ENCODE measurements at places on chromosomes 11 and 22. TPM values are rescaled to one million over a fixed set of nuclear protein-coding genes. Genes with fewer than 3 reads are reported as not detected.
A peak's percentile ranks its signal among the peaks of the same experiment; 100 is the strongest.

Gene OR51I1
- 1.1 TPM for total RNA-seq

Gene GSTT2B
- 5.7 TPM for total RNA-seq

Gene LINC01488
- total RNA-seq = not detected

Gene YAP1
- 155 TPM for total RNA-seq

Gene VSIG10L2
- total RNA-seq = not detected

Gene GAB4
- total RNA-seq = 1.5 TPM

Gene MMP11
- total RNA-seq = 12.1 TPM

Gene GGT1
- 7.4 TPM for total RNA-seq

Gene SLC17A6
- 0.31 TPM for total RNA-seq

Gene ZNF280B
- 5.7 TPM for total RNA-seq

DNA sequence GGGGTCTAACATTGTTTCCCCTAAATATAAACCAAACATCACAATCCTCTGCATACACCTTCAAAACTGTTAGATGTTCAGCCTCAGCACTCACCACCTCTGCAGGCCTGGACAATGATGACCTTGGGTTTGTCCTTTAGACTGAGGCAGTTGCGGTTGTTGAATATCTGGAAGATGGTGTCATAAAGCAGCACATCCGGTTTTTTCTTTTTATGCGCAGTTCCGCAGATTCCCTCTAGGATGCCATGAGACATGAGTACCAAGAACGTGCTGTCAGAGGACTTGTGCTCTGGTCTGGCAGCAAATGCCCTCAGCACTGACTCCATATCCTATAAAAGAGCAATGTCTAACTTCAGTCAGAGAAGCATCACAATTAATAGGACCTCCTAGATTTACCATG, 22.8 kb downstream of the CASP5 start:
- DNase-seq = peak; percentile 50
- H3K27me3 ChIP-seq = no peaks in the 10 kb centered on the region
- H3K36me3 ChIP-seq = no peaks in the 10 kb centered on the region
- no peaks in the 10 kb centered on the region for H3K4me1 ChIP-seq
- no peak overlapping the region for H3K4me3 ChIP-seq

- no peaks in the 10 kb centered on the region for H3K4me1 ChIP-seq
- peaks cover 6% of the 10 kb centered on the region for H3K36me3 ChIP-seq
- H3K27me3 ChIP-seq = no peaks in the 10 kb centered on the region
- no peak for DNase-seq
- no peak overlapping the region for H3K4me3 ChIP-seq
- no peak overlapping the region for H3K27ac ChIP-seq
Observed at GRCh38 chr22:49086606-49087157, 741.0 kb downstream of the BRD1 start.

DNA sequence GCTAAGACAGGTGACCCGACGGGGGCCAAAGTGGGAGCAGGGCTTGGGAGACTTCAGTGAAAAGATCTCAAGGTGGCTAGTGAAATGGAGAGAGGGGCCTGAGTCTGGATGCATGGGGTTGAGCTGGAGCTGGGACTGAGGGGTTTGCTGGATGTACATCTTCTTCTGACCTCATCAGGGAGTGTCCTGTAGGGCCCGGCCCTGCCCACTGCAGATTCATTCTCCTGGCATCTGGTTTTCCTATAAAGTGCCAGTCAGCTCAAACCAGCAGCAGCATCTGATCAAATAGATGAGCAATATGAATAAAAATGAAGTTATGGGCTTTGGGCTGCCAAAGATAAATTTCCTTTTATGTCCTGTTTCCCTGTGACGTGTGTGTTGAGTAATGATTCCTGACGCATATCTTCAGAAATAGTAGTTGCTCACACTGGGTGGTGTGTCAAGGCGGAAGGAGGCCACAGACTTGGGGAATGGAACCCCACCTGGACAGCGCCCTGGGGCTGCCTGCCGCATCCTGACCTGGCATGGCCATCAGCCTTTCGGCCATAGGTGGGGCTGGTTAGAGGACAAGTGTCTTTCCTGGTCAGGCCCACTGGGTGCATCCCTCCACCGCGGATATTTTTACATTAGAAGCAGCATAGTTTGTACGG, 135.4 kb downstream of the OSBP2 start:
- no peaks in the 10 kb centered on the region for H3K36me3 ChIP-seq
- H3K4me3 ChIP-seq = no peak overlapping the region
- no peak for DNase-seq
- H3K27me3 ChIP-seq = no peaks in the 10 kb centered on the region
- H3K4me1 ChIP-seq = 0 out of 2 replicates have a peak, but pooled peaks cover 5% of the 10 kb centered on the region
- no peak overlapping the region for H3K27ac ChIP-seq

GRCh38 chr22:44620129-44620840, 81.7 kb upstream of the PRR5 start:
- peak overlapping the region; percentile 36 for H3K4me3 ChIP-seq
- H3K4me1 ChIP-seq = no peaks in the 10 kb centered on the region
- H3K27ac ChIP-seq = no peak overlapping the region
- no peaks in the 10 kb centered on the region for H3K36me3 ChIP-seq
- peaks cover 4% of the 10 kb centered on the region for H3K27me3 ChIP-seq

DNA sequence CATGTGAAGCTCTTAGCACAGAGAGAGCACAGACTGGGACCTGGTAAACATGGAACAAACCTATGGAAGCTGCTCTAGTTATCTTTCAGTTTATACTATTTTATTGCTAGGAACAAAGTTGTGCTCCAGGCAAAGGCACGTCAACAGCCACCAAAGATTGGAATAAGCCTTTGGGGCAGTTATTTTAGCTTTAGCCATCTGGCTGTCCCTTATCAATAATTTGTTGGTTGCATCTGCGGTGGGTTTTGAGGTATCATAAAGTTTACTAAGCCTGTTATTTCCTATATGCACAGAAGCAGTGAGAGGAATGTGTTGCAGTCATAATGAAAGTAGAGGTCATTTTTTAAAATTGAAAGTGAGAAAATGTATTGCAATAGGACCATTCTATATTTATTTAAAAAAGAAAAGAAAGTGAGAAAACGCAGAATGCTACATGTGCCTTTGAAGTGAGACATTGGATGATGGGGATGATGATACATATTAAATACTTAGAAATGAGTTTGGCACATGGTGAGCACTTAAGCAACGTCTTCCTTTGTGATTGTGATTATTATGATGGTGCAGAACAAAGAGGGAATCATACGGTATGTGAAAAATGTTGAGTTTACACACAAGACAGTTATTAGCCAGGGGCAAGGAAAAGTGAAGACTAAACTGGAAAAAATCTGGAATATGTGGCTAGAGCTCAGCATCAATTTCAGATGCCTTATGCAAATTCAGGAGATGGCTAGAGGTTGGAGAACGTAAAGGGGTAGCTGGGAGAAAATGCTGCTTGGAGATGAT, 58.3 kb downstream of the PRR5L start:
- no peak overlapping the region for H3K27ac ChIP-seq
- no peaks in the 10 kb centered on the region for H3K4me1 ChIP-seq
- no peak for DNase-seq
- no peak overlapping the region for H3K4me3 ChIP-seq
- H3K27me3 ChIP-seq = no peaks in the 10 kb centered on the region

DNA sequence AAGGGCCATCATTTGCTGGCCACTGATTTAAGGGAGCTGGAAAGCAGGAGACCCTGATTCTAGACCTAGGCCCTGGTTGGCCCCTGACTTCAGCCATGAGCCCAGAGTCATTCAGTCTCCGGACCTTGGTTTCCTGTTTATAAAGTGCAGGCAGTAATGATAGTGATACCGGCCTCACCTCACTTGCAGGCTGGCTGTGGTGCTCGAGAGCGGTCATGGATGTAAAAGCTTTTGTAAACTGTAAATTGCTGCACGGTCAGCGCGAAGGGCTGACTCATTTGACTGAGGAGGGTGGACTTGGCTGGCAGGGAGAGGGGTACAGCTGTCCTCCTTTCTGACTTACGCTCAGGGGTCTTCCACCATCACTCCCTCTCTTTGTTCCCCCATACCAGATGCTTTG, 37.4 kb downstream of the FBLN1 start:
- H3K27me3 ChIP-seq = no peaks in the 10 kb centered on the region
- no peaks in the 10 kb centered on the region for H3K4me1 ChIP-seq
- H3K4me3 ChIP-seq = no peak overlapping the region
- H3K36me3 ChIP-seq = peaks cover 17% of the 10 kb centered on the region

- no peak for DNase-seq
- no peaks in the 10 kb centered on the region for H3K36me3 ChIP-seq
- H3K27ac ChIP-seq = no peak overlapping the region
- no peaks in the 10 kb centered on the region for H3K4me1 ChIP-seq
Observed at GRCh38 chr11:122337704-122338103, 221.7 kb upstream of the BLID start.

DNA sequence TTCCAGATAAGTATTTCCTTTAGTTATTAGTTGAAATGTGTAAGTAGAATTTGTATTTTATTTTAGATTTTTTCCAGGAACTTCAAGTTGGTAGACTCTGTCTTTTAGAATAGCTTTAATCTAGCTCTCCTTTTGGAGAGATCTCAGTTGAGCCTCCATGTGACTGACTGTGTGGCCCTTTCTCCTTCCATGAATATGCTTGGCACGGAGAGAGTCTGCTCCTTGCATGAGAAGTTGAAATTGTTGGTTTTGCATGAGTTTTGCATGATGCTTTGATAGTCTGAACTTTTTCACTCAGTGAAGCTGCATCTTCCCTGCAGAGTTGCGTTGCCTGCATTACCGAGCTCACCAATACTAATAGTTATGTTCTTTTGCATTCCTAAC, 32.8 kb upstream of the CTTN start:
- no peaks in the 10 kb centered on the region for H3K4me1 ChIP-seq
- H3K4me3 ChIP-seq = no peak overlapping the region
- H3K27ac ChIP-seq = no peak overlapping the region
- no peak for DNase-seq

DNA sequence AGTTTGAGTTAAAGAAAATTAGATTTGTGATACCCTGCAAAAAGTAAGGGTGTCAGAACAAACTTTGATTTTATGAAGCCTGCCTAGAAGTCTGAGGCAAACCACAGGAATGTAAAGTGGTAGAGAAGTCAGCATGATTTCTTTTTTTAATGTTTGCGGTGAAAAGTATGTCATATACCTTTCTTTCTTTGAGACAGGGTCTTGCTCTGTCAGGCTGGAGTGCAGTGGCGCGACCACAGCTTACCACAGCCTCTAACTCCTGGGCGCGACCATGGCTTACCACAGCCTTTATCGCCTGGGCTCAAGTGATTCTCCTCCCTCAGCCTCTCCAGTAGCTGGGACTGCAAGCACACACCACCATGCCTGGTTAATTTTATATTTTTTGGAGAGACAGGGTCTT, 4.7 kb downstream of the API5 start:
- H3K27me3 ChIP-seq = no peaks in the 10 kb centered on the region
- H3K36me3 ChIP-seq = peaks cover 11% of the 10 kb centered on the region
- H3K27ac ChIP-seq = no peak overlapping the region
- H3K4me1 ChIP-seq = peaks cover 8% of the 10 kb centered on the region
- no peak overlapping the region for H3K4me3 ChIP-seq
- no peak for DNase-seq

DNA sequence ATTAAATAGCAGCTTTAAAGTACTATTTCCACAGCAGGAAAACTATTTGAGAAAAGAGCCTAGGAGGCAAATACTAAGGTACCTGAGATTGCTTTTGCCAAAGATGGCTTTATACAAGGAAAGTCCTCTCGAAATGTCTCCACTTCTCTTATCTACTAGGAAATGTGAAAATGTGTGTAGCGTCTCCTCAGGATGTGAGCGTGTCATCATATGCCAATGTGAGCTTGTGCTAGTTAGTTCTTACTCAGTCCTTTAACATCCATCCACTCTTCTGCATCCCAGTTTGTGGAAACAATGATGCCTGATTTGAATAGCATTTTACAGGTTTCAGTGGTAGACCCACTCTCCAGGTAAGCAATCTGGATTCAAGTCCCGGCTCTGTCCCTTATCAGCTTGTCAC, 421.0 kb downstream of the DYNC2H1 start:
- no peak for DNase-seq
- H3K4me1 ChIP-seq = no peaks in the 10 kb centered on the region
- no peaks in the 10 kb centered on the region for H3K36me3 ChIP-seq
- no peaks in the 10 kb centered on the region for H3K27me3 ChIP-seq

- H3K4me1 ChIP-seq = no peaks in the 10 kb centered on the region
- no peak overlapping the region for H3K27ac ChIP-seq
- no peaks in the 10 kb centered on the region for H3K36me3 ChIP-seq
Observed at GRCh38 chr11:58465690-58466089, 23.7 kb upstream of the OR5B12 start.

DNA sequence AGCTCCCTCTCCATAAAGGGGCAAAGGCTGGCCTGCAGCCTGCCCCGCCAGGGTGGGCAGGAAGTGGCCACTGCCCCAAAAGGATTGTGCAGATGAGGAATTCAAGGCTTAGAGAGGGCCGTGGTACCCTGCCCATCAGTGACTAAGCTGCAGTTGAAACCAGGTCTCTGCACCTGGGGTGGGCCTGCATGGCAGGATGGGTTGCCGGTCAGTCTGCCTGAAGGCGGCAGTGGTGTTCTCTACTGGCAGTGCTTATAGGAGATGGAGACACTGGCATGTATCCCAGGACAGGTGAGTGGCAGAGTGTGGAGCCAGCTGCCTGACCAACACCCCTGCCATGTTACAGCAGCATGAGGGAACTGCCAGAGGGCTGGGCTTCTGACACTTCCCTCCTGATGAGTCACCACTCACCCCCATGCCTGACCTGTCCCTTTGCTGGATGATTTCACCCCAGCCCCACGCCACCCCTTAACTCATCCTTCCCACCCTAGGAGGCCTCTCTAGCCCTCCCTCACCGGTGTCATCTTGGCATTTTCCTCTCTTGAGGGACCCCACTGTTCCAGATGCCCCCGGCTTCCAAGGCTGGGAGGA, 70.2 kb upstream of the LMO1 start:
- no peak overlapping the region for H3K27ac ChIP-seq
- H3K4me1 ChIP-seq = peaks cover 17% of the 10 kb centered on the region
- no peaks in the 10 kb centered on the region for H3K27me3 ChIP-seq
- H3K4me3 ChIP-seq = no peak overlapping the region

GRCh38 chr11:32109138-32109537, 18.3 kb downstream of the RCN1 start:
- DNase-seq = no peak
- no peak overlapping the region for H3K4me3 ChIP-seq
- no peaks in the 10 kb centered on the region for H3K4me1 ChIP-seq
- H3K27ac ChIP-seq = no peak overlapping the region
- no peaks in the 10 kb centered on the region for H3K36me3 ChIP-seq

DNA sequence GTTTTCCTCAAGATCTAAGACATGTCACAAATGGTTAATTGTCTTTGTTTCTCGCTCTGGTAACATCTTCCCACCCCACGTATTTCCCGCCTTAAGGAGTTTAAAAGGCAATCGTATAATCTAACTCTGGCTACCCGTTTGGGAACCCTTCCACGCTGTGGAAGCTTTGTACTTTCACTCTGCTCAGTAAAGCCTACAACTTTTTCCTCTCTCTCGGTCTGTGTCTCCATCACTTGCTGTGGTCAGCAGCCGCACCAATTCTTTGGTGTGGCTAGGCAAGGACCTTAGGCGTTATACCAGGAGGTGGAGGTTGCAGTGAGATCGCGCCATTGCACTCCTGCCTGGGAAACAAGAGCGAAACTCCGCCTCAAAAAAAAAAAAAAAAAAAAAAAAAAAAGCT, 1430.1 kb downstream of the LRRC4C start:
- H3K36me3 ChIP-seq = no peaks in the 10 kb centered on the region
- H3K4me1 ChIP-seq = peaks cover 40% of the 10 kb centered on the region
- DNase-seq = peak; percentile 2

- no peaks in the 10 kb centered on the region for H3K36me3 ChIP-seq
- H3K27ac ChIP-seq = no peak overlapping the region
- H3K4me1 ChIP-seq = no peaks in the 10 kb centered on the region
- no peaks in the 10 kb centered on the region for H3K27me3 ChIP-seq
- no peak overlapping the region for H3K4me3 ChIP-seq
Observed at GRCh38 chr11:10414659-10415058, 40.4 kb upstream of the AMPD3 start.

All from GM23338 (cell line).